Fibroblast of lung (primary cell): ENCODE measurements at places on chromosomes 4 and X. TPM values are rescaled to one million over a fixed set of nuclear protein-coding genes. Genes with fewer than 3 reads are reported as not detected.
A peak's percentile ranks its signal among the peaks of the same experiment; 100 is the strongest.

NSG1 gene
- total RNA-seq = under 0.01 and 0.17 TPM in 2 replicates

- DNase-seq = no peak
Measured at GRCh38 chr4:135545616-135546317, 1344.2 kb upstream of the PABPC4L start.

DNA sequence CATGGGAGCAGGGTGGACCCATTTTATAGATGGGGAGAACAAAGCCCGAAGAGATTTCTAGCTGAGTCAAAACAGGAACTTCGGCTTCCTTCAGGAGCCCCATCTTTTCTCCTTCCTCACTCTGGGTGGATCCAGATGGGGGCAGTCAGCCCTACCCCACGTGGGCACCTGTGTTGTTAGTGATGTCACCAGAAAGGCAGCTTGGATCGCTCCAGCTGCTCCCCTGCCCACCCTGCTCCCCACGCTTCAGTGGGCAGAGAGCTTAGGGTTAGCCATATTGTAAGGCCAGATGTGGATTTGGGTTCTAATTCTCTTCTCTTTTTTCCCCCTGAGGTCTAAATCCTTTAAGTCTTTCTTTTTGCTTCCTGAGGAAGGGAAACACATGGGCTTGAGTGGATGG lies 132.3 kb upstream of the PJA1 start:
- DNase-seq = no peak

DNA sequence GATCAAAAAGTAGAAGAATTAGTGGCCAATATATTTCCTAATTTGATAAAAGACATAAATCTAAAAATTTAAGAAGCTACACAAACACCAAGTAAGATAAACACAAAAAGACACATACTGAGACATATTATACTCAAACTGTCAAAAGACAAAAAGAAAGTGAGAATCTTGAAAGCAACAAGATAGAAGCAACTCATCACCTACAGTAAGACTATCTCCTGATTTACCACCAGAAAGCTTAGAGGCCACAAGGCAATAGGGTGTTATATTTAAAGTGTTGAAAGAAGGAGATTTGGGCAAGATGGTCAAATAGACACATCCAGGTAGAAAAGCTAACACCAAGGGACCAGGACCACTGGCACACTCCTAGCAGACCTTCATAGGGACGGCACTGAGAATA lies 79.4 kb downstream of the ITM2A start:
- DNase-seq = no peak

- DNase-seq = peak; percentile 27
Measured at GRCh38 chrX:25968920-25969319, 169.2 kb upstream of the MAGEB18 start.

DNA sequence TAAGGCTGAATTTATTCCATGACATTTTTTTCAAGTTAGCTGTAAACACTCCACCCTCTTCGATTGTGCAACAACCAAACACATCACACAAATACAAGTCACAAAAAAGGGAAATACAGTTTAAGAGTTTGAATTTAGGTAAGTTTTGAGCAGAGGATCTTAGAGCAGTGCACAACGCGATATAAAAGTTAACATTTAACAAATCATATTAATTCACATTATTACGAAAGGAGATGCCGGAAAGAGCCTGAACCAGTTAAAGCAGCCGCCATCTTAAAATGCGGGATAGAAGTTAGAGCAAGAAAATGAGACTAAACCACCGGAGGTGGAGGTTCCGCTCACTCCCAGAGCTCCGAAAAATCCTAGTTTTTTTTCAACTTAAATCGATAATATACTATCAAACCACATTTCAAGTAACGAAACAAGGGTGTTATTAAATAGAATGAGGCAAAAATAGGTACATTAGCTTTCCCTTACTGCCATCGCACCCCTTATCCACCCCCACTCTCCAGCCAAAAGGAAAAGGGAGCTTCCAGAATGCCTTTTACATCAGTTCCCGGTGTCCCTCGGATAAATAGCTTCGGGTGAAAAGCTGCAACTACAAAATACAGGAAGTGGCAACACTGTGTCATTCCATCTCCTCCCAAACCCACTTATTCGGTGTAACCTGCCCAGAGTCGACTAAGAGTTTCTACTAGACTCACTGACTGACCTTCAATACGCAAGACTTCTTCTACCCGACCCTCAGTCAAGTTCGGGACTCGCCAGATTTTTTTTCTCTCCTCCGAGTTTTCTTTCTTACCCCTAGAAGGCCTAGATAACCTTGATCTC lies 1.9 kb downstream of the UBE2D3 start:
- peak; percentile 73 for DNase-seq

- DNase-seq = no peak
Measured at GRCh38 chr4:14607578-14607977, 394.7 kb upstream of the CPEB2 start.

IRF2 gene
- total RNA-seq = 30.9 and 31.8 TPM in 2 replicates

DNA sequence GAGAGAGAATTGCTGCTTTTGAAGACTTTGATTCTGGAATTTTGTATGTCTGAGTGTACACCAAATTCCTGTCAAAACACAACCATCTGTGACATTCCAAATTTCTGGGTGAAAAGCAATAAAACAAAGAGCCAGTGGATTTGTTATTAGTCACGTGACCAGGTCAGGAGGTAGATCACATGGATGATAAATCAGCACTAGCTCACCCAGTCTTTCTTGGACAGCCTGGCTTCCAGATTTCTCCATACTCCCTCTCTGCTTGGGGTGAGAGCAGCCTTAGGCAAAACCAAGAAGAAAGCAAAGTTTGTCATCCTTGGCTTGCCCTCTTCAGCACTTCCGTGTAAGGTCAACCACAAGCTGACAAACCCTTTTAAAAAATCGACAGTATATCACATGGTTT lies 194.2 kb downstream of the CLCN4 start:
- DNase-seq = peak; percentile 54
